Activated CD8-positive, alpha-beta T cell treated with anti-CD3 and anti-CD28 coated beads, Interleukin-2, amount 10 ng/mL, durations not matched to agents 7 days and 5 days (primary cell): ENCODE measurements at places on chromosomes 5 and 9. TPM values are rescaled to one million over a fixed set of nuclear protein-coding genes. Genes with fewer than 3 reads are reported as not detected.

GRCh38 chr5:135743705-135744411, 90.6 kb upstream of the SLC25A48 start:
- H3K36me3 ChIP-seq: no peaks in the 10 kb centered on the region
- no peak for DNase-seq
- no peak overlapping the region for H3K4me3 ChIP-seq
- no peak overlapping the region for H3K27ac ChIP-seq

- DNase-seq: no peak
- H3K4me3 ChIP-seq: no peak overlapping the region
- H3K4me1 ChIP-seq: no peaks in the 10 kb centered on the region
- H3K27ac ChIP-seq: no peak overlapping the region
- H3K27me3 ChIP-seq: no peaks in the 10 kb centered on the region
Observed at GRCh38 chr5:81650987-81651386, 99.9 kb downstream of the SSBP2 start.

GRCh38 chr5:109230369-109230768, 179.4 kb downstream of the PJA2 start:
- no peaks in the 10 kb centered on the region for H3K4me1 ChIP-seq
- no peak overlapping the region for H3K27ac ChIP-seq
- no peak for DNase-seq
- peaks cover 2% of the 10 kb centered on the region for H3K27me3 ChIP-seq

- H3K36me3 ChIP-seq: no peaks in the 10 kb centered on the region
- H3K27me3 ChIP-seq: peaks cover 26% of the 10 kb centered on the region
- DNase-seq: peak; percentile 81
- H3K27ac ChIP-seq: peak overlapping the region; percentile 73
Observed at GRCh38 chr5:159331093-159331973, 1.0 kb upstream of the IL12B start.

DNA sequence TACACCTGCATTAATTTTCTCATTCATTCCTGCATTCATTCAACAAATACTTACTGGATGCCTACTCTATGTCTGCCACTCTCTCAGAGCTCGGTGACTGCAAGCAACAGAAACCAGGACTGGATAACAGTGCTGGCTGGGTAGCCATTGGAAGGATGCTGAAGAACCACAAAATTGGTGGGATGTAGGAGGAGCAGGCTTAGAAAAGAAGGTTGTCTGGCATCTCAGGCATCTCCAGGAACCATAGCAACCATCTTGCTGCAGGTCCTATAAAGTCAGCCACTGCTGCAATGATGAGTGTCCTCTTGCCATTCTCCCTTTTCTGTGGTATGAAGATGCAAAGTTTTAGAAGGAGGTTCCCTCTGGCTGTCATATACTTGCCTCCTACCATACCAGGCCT, 168.6 kb downstream of the FGF18 start:
- DNase-seq: no peak
- H3K36me3 ChIP-seq: no peaks in the 10 kb centered on the region
- no peak overlapping the region for H3K4me3 ChIP-seq
- no peak overlapping the region for H3K27ac ChIP-seq
- H3K4me1 ChIP-seq: no peaks in the 10 kb centered on the region

- H3K4me3 ChIP-seq: no peak overlapping the region
- no peak for DNase-seq
- no peak overlapping the region for H3K27ac ChIP-seq
- no peaks in the 10 kb centered on the region for H3K4me1 ChIP-seq
Observed at GRCh38 chr5:87949676-87950631, 318.7 kb downstream of the TMEM161B start.

DNA sequence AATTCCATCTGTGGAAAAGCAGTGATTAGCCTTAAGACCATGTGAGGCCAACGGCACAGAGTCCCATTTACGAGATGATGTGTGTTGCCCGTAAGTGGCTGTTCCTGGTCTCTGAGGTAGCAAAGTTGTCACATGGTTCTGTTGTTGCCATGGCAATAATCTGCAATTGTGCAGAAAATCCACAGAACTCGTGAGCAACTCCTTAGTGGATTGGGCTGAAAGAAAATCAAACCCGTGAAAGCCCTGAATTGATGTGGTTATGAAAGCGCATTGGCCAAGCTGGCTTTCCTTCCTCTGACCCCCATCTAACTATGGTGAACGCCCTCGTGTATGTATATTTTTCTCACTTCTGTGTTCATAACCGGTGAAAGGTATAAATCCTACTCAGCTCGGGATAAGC, 614.7 kb downstream of the EBF1 start:
- H3K4me3 ChIP-seq: no peak overlapping the region
- H3K27ac ChIP-seq: no peak overlapping the region
- no peak for DNase-seq
- no peaks in the 10 kb centered on the region for H3K36me3 ChIP-seq

- H3K4me1 ChIP-seq: no peaks in the 10 kb centered on the region
- no peaks in the 10 kb centered on the region for H3K27me3 ChIP-seq
- H3K27ac ChIP-seq: no peak overlapping the region
- DNase-seq: no peak
- H3K36me3 ChIP-seq: no peaks in the 10 kb centered on the region
- no peak overlapping the region for H3K4me3 ChIP-seq
Observed at GRCh38 chr9:118829334-118829733, 539.9 kb downstream of the BRINP1 start.

DNA sequence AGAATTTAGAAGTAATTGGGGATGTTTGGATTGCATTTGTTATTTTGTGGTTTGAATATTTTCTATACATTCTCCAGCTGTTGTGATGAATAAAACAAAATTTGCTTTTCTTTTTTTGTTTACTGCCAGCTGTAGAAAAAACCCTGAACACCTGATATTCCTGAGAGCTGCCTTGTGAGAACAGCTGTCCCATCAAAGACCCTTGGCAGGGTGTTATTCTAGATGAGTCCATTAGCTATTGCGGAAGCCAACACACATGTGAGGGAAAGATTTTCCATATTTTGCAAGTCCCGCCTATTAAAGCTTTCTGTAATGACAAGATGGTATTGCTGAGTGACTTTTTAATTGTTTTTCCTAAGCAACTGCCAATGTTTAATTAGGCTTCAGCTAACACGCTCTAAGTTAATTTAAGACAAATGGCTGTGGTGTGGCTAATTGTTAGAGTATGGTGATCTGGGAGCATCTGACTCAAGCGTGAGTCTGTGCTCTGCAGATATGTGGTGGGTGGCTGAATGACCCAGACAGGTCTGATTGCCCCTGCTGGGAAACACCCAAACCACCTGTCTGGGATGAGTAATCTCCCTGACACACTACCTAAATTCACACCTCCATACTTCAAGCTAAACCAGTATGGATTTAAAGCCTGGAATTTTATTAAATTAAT, 86.5 kb upstream of the PRLR start:
- peaks cover 6% of the 10 kb centered on the region for H3K4me1 ChIP-seq
- no peak overlapping the region for H3K4me3 ChIP-seq
- DNase-seq: no peak
- H3K27me3 ChIP-seq: no peaks in the 10 kb centered on the region
- no peak overlapping the region for H3K27ac ChIP-seq

Gene PCDHGA8
- not detected for total RNA-seq

Gene ARSI
- total RNA-seq: not detected

DNA sequence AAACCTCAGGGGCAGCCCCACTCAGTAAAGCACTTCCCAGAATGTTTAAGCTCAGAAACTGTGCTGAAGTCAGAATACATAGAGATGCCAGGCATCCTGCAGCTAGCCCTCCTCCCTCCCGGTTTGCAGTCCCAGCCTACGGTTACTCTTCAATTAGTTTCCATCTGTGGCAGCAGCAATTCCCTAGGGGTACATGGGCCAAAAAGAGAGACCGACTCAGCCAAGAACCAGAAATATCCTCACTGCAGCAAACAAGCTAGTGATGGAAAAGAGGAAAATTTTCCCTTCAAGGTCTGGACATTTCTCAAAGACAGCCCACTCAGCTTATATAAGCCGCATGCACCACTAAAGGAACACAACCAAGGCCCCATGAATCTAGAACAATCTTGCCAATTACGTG, 89.1 kb upstream of the PPP2R2B start:
- peaks cover 4% of the 10 kb centered on the region for H3K27me3 ChIP-seq
- H3K4me3 ChIP-seq: no peak overlapping the region
- H3K4me1 ChIP-seq: no peaks in the 10 kb centered on the region
- DNase-seq: no peak
- H3K36me3 ChIP-seq: no peaks in the 10 kb centered on the region
- no peak overlapping the region for H3K27ac ChIP-seq

GRCh38 chr9:117466111-117466510, 51.3 kb upstream of the ASTN2 start:
- no peak overlapping the region for H3K27ac ChIP-seq
- DNase-seq: no peak
- no peak overlapping the region for H3K4me3 ChIP-seq
- no peaks in the 10 kb centered on the region for H3K4me1 ChIP-seq

DNA sequence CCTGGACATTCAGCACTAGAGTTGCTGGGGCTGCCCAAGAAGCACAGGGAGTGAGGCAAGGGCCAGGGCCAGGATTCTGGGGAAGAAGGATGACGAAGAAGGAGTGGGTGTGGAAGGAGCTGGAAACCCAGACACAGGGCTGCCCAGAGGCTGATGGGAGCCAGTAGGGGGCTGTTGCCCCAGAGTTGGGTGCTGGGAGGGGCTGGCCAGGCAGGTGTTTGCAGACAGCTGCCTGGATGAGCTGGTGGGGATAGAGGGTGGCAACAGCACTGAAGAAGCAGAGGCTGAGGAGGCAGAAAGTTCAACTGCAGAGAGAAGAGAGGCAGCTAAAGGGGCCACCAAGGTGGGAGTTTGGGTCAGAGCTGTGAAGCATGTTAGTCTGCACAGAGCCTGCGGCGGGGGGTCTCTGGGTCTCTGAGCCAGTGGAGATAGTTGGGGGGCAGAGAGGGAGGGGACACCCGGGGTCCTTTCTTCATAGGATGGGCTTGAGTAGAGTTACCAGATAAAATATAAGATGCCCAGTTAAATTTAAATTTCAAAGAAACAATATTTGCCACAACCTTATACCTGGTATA, 2.5 kb upstream of the AQP7 start:
- no peak overlapping the region for H3K27ac ChIP-seq
- DNase-seq: no peak
- H3K36me3 ChIP-seq: no peaks in the 10 kb centered on the region
- peaks cover 5% of the 10 kb centered on the region for H3K27me3 ChIP-seq
- H3K4me1 ChIP-seq: peaks cover 7% of the 10 kb centered on the region
- H3K4me3 ChIP-seq: no peak overlapping the region

DNA sequence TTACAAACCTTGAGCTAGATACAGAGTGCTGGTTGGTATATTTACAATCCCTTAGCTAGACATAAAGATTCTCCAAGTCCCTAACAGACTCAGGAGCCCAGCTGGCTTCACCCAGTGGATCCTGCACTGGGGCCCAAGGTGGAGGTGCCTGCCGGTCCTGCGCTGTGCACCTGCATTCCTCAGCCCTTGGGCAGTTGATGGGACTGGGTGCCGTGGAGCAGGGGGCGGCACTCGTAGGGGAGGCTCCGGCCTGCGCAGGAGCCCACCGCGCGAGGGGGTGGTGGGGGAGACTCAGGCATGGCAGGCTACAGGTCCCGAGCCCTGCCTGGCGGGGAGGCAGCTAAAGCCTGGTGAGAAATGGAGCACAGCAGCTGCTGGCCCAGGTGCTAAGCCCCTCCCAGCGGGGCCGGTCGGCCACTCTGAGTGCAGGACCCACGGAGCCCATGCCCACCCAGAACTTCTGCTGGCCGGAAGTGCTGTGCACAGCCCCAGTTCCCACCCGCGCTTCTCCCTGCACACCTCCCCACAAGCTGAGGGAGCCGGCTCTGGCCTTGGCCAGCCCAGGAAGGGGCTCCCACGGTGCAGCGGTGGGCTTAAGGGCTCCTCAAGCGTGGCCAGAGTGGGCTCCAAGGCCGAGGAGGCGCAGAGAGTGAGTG, 1464.7 kb downstream of the EFNA5 start:
- no peak overlapping the region for H3K27ac ChIP-seq
- no peak overlapping the region for H3K4me3 ChIP-seq
- DNase-seq: no peak

DNA sequence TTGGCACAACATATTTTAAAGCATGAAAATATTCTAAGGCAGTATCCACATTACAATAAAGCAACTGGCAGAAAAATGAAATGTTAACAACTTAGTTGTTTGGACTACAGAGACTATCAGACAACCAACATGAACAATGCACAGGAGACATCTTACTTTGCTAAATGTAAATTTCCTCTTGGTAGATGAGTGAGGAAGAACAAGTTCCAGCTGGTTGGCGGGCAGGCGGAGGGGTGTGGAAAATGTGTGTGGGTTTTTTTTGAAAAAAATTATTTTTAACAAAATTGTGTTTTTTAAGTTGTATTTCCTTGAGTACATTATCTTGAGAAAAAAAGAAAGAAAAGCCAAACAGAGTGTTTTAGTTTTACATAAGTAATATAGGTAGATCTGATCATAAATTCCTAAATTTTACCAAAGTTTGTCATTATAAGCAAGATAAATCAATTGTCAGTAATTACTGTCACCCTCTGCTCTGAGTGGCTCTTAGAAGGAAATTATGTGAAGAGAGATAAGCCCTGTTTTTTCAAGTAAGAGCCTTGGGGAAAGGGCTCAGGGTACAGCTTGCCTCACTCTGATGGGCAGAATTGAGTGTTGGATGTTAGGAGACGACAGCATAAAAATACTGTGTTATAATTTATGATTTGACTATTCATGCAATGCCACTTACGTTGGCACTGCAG, 42.5 kb downstream of the TMEM167A start:
- peaks cover 2% of the 10 kb centered on the region for H3K4me1 ChIP-seq
- no peak overlapping the region for H3K4me3 ChIP-seq
- H3K36me3 ChIP-seq: no peaks in the 10 kb centered on the region
- H3K27me3 ChIP-seq: no peaks in the 10 kb centered on the region

DNA sequence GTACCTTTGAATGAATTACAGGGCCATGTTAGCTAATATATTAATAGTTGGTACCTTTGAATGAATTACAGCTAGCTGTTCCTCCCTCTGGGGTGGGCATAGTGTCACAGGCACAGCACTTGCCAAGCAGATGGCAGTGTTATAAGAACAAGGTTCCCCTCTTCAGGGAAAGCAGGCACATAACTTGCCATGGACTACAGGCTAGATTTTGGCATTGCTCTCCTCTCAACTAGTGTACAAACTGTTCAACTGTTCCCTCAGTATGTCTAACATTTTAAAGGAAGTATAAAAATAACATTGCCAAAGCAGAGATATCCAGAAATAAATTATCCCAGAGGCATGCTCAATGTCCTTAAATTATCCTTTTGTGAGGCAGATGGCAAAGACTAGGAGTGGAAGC, 33.7 kb downstream of the ABITRAM start:
- no peak overlapping the region for H3K4me3 ChIP-seq
- no peak overlapping the region for H3K27ac ChIP-seq
- no peak for DNase-seq
- H3K36me3 ChIP-seq: peaks cover 16% of the 10 kb centered on the region

DNA sequence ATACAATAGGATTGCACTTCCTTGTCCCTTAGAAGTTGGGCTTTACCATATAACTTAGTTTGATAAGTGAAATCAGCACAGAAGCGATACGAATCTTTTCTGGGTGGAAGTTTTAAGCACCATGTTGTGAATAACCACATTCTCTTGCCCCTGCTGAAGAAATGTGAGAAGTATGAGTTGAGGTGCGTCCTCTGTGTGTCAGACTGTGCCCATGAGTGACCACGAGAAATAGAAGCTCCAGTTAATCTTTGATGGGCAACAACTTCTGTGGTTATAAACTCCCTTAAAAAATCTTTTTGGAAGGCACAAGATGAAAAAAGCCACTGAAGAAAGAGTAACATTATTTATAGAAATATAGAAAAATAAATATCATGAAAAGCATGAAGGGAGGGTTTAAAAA, 668.2 kb downstream of the DTWD2 start:
- no peak overlapping the region for H3K27ac ChIP-seq
- no peaks in the 10 kb centered on the region for H3K36me3 ChIP-seq
- H3K4me3 ChIP-seq: no peak overlapping the region
- no peaks in the 10 kb centered on the region for H3K27me3 ChIP-seq
- no peak for DNase-seq

Gene LMNB1
- 396 TPM for total RNA-seq

Gene SPINK6
- not detected for total RNA-seq
